ENCODE measurements at places on chromosomes 4 and X.

GRCh38 chrX:131621650-131622049, 77.8 kb downstream of the OR13H1 start:
- no peak for DNase-seq

GRCh38 chrX:123193101-123193500, 9.0 kb downstream of the GRIA3 start:
- DNase-seq: no peak

DNA sequence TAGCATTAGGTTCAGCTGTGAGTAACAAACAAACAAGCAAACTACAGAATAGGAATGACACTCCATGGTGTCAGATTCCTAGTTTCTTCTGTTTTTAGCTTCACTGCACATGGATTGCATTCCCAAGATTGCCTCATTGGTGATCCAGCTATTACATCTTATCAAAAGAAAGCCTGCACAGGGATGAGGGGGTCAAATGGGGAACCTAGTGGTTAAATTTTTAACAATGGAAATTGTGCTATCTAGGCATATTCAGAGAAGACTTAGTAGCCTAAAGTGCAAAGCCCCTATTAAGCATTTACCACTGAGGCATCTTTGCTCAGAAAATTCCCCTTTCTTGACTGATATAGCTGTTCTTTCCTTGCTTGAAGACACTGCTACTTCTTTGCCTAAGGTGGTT, 3.9 kb upstream of the TTC29 start:
- DNase-seq: no peak

DNA sequence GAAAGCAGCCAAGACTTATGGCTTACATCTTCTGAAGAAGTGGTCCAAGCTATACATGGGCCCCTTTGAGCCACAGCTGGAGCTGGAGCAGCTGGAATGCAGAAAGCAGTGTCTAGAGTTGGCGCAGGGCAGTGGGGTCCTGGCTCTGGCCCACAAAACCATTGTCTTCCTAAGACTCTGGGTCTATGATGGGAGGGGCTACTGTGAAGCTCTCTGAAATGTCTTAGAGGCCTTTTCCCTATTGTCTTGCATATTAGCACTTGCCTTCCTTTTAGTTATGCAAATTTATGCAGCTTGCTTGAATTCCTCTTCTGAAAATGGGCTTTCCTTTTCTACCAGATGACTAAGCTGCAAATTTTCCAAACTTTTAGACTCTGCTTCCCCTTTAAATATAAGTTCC, 15.3 kb downstream of the NPY1R start:
- no peak for DNase-seq

DNA sequence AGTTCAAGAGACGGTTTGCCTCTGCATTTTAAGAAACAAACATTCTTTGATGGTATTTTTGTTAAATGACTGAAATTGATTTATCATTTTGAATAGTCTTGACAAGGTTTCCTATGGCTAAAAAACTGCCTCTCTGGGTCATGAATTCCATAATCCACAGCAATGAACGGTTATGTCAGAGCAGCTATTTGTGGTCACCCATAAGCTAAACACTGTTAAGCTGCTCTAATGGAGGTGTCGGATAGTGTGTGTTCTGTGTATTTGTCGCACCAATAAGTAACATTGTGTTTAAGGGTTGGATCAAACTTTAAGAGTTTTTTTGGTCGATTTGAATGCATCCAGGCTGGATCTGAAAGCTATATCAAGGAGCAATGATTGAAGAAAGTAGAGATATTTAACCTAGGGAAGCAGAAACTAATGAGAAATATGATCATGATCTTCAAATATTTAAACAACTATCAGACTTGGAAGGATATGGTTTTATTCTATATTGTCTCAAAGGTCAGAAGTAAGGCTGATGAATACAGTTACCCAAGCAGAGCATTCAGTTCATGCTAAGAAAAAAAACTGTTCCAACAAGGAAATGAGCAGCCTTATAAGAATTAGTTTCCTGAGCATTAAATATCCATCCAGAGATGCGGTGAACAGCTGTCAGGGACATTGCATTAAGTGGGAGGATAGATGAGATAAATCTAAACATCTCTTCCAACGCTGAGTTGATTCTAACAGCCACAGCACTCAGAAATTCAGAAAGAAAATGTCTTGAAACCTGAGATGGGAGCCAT, 232.3 kb upstream of the RPS6KA3 start:
- DNase-seq: no peak

- DNase-seq: no peak
Observed at GRCh38 chr4:183837222-183837621, 67.9 kb upstream of the STOX2 start.

DNA sequence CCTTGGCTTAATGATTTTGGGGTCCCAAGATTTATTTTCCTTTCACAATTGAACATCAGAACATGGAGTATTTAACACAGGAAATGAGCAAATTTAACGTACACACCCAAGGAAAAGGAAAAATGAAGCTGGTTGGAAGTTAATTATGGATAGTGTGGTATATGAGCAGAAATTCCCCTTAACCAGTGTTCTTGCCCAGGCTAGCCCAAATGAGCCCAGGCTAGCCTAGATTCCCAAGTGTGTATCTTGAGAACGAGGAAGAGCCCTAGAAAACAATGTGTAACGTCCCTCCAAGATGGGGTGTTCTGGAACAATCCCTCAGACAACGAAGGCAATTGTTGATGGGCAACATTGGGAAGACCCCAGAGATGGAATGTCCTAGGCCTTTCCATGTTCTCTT, 33.7 kb downstream of the XG start:
- no peak for DNase-seq

- DNase-seq: no peak
Observed at GRCh38 chr4:72569719-72570235, 756 bp upstream of the ADAMTS3 start.

DNA sequence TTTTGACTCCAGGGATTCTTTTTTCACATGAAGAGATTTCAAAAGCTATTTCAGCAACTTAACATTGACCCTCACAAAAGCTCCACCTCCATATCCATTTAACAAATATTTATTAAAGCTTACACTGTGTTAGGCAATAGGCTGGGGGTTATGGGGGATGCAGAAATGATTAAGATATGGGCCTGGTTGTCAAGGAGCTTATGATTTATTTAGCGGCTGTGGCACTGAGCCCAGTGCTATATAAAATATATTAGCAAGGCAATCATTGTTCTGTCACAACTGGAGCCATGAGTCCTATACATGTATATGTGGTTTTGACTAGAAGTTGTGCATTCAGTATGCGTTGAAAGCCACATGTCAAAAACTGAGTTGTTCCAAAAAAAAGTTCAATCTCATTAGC, 131.1 kb downstream of the GPC3 start:
- no peak for DNase-seq

DNA sequence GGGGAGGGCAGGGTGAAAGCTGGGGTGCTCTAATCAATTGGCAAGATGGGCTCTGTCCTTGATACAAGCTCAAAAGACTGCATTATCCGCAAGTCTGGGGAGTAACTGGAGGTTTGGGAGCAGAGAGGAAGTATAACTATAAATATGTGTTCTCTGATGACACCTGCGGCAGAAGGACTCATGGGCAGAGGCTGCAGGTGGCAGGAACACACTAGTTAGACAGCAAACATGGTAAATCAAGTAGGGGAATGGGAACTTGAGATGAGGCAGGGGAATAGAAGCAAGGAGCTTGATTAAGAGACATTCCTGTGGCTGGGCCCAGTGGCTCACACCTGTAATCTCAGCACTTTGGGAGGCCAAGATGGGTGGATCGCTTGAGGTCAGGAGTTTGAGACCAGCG, 30.3 kb downstream of the SH3KBP1 start:
- DNase-seq: no peak

DNA sequence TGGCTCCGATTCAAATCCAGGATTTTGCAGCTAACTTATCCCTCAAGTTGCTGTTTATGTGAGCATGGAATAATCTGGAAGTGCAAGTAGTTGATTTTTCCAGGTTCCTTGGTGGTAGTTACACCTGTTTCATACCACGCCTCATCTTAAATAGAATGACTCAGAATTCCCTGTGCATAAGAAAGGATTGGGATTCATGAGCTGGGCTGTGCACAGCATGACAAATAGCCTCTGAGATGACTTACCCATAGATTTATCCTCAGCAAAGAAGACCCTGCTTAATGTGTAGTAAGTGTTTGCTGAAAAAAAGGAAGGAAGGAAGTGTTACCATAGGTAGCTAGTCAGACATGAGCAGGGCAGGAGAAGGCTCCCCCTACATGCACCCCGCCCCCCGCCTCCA, 777.7 kb upstream of the ADGRL3 start:
- no peak for DNase-seq

- DNase-seq: no peak
Observed at GRCh38 chr4:105845559-105845958, 49.7 kb upstream of the NPNT start.

DNA sequence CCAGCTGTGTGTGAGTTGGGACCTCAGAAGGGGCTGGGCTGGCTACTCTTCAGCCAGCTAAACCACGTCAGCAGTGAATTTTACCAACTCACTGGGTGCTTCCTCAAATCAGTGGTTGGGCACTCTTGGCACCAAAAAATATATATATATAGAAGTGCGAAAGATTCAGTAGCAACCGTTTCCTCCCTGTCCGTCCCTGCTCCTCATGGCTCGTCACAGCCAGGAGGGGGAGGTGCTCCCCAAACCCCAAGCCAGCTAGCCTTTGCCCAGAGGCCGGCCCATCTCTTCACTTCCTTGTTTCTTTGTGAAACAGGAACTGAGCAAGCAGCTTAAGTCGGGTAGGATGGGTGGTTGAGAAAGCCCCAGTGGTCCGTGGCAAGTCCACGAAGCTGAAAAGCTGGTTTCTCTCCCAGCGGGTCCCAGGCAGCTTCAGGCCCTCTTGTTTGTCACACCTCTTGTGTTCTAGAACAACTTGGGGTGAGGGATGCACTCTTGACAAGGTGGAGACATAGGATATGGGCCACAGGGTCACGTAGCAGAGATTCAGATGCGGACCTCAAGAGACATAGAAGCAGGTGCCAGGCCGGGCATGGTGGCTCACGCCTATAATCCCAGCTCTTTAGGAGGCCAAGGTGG, 6.8 kb upstream of the SASH3 start:
- DNase-seq: peak; percentile 79
